ENCODE measurements at places on chromosomes 2 and 18.

- no peak for DNase-seq
These were observed 40.1 kb upstream of the SNORC start for GRCh38 chr2:232829988-232830387.

DNA sequence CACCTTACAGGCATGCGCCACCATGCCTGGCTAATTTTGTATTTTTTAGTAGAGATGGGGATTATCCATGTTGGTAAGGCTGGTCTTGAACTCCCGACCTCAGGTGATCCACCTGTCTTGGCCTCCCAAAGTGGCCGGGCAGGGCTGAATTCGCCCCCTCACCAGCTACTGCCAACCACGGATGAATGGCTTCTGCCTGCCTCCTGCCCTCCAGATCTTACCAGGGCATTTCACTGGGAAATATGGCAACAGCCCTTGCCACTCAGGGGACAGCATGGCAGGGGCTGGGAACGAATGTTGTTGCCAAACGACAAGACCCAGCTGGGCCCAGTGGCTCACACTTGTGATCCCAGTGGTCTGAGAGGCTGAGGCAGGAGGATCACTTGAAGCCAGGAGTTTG, 1.8 kb upstream of the ALPP start:
- no peak for DNase-seq

DNA sequence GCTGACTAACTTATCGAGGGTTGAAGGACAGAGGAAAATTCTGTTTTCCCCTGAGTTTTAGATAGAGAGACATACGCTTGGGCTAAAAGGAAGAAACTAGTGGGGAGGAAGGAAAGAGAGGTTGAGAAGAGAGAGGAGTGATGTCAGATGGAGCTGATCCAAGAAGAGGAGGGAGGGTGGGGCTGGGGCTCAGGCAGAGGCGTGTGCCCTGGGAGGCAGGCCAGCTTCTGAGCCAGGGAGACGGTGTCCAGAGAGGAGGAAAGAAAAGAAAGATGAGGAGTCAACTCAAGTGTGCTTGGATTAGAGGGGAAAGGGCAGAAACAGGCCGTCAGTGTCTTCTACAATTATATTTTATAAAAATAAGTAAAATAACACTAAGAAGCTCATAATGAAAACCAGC, 56.2 kb downstream of the EMILIN2 start:
- DNase-seq = no peak

DNA sequence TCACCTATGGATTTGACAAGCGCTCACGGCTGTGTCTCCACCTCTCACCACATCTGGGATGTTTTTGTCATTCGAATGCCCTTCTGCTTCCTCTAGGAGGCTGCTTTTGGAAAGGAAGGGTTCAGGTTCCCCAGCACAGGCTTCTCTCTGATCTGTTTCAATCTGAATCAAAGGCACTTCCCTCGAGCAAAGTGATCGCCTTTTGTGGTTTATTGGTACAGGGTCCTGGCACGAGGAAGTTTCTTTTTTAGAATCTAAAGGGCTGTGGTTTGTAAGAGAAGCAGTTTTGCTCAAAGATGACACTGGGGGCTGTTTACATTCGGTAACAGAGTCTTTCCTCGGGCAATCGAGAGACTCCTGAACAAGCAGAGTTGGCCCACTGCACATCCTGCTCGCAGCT, 145.0 kb downstream of the DAW1 start:
- no peak for DNase-seq

DNA sequence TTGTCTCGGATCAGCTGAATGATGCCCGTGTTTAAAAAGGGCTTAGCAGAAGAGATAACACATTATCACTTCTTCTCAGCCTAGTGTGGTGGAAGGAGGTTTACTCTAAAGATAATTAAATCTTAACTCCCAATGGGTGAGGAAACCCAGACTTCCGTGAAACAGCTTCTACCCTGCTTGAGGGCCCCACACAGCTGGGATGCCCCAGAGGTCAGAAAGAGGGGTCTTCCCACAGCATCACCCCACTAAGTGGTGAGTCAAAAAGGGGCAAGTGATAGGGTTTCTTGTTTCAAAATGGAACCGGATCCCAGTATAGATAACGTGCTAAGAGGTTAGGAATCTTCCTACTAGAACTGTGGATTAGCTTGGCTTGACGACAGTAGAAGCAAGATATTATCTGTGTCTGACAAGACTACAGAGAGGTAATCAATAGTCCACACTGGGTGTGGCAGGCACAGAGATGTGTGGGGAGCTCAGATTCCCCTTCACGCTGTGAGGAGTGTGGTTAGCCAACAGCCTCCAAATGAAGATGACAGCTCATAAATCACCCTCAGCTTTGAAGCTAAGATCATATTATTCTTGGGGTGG, 129.6 kb upstream of the COPS8 start:
- no peak for DNase-seq

- peak; percentile 42 for DNase-seq
These were observed 23.7 kb upstream of the SCYGR1 start for GRCh38 chr2:227411320-227411989.

- DNase-seq = no peak
These were observed 19.2 kb downstream of the SLC14A2 start for GRCh38 chr18:45634454-45634853.

DNA sequence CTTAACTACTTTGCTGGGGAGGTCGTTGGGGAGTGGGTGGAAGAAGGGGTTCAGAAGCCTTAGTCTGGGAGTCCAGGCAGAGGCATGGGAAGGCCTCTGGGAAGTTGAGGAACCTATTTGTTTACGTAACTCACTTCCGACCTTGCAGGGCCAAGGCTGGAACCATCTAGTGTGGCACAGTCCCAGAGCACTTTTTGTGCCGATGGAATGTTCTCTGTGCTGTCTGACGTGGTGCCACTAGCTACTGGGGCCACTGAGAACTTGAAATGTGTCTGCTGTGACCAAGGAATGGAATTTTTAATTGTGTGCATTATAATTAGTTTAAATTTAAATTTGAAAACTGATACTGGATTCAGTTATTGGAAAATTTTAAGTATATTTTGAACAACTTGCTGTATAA, 139.7 kb downstream of the FAM161A start:
- DNase-seq = no peak

DNA sequence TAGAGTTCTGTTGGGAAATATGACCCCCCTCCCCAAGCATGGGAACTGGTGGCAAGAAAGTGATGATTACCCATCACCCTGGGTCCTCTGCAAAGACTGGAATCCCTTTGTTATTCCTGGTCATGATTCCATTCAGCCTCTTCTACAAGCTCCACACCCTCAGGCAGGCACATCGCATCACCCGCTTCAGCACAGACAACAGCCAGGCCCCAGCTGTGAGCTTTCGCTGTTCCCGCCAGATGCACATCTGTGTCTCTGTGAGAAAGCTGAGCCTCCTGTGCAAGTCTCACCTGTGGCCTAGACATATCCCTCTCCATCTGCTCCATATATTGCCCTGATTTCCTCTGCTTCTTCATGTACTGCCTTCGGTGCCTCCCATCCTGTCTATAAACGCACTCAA, 368.0 kb upstream of the RAB6C start:
- no peak for DNase-seq

GRCh38 chr2:176826984-176827668, 385.5 kb upstream of the HNRNPA3 start:
- DNase-seq = peak; percentile 15

- DNase-seq = no peak
These were observed 127.7 kb upstream of the LRRTM4 start for GRCh38 chr2:77649856-77650255.

GRCh38 chr2:145751629-145752028, 1231.7 kb upstream of the ZEB2 start:
- DNase-seq = no peak

DNA sequence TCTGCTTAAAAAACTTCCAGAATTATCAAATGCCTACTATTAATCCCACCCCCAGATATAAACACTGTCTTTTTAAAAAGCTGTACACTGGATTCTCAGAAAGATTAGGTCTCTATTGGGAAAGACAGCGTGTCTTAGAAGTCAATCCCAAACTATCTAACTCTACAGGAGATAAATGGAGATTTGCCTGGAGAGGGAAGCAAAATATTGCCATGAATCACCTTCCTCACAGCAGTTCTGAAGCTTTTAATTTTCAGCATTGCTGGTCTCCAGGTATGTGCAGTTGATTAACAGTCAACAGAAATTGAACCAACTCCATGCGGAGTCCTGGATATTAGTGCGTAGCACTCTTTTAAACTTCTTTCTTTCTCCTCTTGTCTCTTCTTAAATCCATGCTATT, 122.2 kb downstream of the DSC3 start:
- no peak for DNase-seq

DNA sequence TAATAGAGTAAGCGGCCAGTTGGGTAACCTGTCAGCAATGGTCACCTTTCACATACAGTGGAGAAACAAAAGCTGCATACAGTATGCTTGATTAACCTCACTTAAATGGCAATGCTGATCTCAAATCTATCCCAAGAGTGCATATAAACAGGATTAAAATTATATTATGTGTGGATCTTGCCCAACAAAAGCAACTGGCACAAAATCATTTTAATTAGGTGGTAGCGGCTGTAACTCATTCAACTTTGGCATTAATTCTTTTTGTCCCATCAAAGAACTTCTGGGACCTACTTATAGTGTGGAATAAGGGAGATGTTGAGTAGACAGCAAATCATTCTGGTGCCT, 167.8 kb upstream of the VRK2 start:
- DNase-seq = no peak

DNA sequence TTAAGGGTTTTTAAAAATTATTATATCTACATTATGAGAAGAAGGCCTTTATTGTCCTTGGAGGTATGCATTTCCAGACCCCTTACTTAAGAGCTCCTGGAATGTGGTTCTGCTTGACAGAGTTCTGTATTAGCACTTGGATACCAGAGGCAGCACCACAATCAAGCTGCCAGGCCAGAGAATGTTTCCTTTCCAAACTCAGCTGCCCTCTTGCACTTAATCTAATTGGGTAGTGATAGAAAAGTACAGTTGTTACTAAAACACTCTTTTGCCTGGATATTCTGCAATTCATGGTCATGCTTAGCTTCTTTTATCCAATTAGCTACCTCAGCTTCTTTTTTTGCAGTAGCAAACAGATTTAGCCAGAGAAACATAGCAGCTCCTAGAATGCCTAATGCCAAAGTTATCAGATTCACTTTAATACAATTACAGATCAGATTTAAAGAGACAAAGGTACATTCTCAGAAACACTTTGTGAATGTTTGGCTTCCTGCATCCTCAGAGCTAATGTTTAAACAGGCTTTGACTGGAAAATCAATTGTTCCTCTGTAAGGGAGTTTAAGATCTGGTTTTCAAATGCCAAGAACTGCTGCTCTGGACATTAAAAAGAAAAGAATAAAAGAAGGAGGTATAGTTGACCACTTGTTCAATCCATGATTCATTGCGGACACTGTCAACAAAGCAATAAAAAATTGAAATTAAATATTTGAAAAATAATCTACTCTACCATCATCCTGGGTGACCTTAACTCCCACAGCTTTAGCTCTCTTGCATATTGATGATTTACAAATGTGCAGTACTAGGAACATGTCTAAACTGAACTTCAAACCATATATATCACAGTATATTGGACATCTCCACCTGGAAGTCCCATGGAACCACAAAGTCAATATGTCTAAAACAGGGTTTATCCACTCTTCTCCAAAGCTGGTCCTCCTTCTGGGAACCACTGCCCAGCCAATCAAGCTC, 12.8 kb downstream of the NOSTRIN start:
- DNase-seq = no peak

All from activated T-cell treated with anti-CD3 and anti-CD28 coated beads, Interleukin-2, amount 50 U/mL, for 4 hours (primary cell).